ENCODE measurements at places on chromosomes 11 and 22.

GRCh38 chr11:106172386-106172991 lies 95.0 kb downstream of the AASDHPPT start:
- DNase-seq, result no peak

GRCh38 chr11:15851051-15851498 lies 505.3 kb downstream of the SOX6 start:
- no peak for DNase-seq

DNA sequence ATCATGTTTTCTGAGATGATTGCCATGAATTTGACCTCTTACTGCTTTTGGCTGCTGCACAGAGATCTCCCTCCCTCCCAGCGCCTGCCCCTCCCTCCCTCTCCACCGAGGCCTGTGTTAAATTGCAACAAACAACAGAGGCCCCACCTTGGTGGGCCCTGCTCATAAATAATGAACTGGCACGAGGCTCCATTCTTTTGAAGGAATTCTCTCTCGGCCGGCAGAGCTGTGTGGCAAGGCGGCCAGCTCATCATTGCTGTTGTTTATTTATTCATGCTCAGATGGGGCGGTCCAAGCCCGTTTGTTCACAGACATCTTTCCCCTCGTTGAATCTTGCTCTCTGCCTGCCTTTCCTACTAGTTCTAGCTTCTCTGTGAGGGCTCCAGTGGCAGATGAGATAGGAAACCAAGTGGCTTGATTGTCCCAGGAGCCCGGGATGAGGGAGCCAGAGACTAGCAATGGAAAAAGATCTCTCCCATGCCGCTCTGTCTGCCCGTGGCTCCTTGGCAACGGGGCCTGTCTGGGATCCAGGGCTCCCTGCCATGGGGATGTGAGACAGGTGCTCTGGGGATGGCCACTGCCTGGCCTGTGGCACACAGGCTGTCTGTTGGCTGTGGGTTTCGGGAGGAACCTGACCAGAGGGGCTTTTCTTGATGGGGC lies 192.6 kb downstream of the DSCAML1 start:
- no peak for DNase-seq

- DNase-seq, result no peak
These were observed 10.6 kb downstream of the RAB36 start for GRCh38 chr22:23155831-23156230.

- DNase-seq, result no peak
These were observed 226.6 kb downstream of the ST3GAL4 start for GRCh38 chr11:126581871-126582648.

- DNase-seq, result no peak
These were observed 76.0 kb upstream of the MTMR2 start for GRCh38 chr11:95999711-96000406.

GRCh38 chr11:128416976-128417375 lies 170.4 kb downstream of the ETS1 start:
- no peak for DNase-seq

GRCh38 chr11:71169313-71169712 lies 83.1 kb downstream of the SHANK2 start:
- DNase-seq, result no peak

DNA sequence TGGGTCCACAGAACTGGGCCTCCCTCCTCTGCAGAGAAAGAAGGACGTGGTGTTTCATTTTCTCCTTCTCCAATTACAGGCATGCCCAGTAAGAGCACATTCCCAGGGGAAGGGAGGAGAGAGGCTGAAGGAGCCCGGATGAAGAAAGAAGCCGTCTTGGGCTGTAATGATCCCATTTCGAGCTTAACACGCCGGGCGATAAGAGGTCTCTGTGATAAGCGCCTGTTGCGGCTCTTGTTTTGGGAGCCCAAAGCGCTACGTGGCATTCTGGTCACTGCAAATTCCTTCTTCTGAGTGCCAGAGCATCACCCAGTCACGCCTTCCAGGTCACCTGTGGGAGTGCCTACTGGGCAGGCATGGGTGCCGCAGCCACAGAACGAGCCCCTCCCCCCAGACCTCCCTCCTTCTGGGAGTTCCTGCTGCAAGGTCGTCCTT lies 57.5 kb downstream of the ANO1 start:
- no peak for DNase-seq

- no peak for DNase-seq
These were observed 118.1 kb downstream of the DBX1 start for GRCh38 chr11:20042045-20042639.

- DNase-seq, result no peak
These were observed 19.5 kb upstream of the NAV2 start for GRCh38 chr11:19693146-19693545.

DNA sequence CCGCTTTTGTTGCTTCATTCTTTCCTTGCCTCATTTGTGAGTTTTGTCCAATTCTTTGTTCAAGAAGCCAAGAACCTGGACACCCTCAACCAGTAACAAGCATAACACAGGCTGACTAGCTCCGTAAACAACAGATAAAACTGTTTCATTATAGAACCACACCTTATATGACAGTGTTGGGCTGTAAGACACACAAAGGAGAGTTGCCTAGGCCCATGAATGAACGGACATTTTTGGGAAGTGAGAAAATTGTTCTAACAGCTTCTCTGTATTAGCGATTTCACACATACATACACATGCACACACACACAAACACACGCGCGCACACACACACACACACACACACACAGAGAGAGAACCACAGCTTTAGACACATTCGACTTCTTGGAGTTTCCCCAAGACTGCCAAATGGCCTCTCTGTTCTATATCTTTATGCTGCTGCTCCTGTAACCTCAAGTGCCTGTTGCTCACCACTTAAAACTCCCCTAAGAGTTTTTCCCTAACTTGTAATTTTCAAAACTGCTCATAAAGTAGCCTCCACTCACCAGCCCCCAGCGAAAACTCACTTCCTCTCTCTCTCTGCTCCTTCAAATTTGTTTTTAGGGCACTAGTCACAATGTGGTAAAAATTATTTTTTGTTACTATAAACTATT lies 35.9 kb downstream of the CTSC start:
- DNase-seq, result peak; percentile 35

DNA sequence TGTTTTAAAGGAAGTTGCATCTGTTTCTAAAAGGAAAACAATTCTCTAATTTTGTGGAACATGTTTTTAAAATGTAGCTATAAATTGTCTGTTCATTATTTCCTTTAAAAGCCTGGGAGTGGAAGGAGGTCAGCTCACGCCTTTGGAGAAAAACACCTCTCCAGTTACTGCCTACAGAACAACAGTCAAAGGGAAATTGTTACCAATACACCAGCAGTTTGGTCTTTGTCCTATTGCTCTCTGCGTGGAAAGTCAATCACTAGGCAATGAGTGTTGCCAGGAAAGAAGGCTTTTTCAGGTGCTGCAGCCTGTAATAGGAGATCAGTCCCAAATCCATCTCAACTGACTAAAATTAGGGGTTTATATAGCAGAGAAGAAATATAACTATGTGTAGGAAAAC lies 22.2 kb downstream of the SVIP start:
- DNase-seq, result no peak

- DNase-seq, result no peak
These were observed 79.6 kb downstream of the EMSY start for GRCh38 chr11:76524461-76524860.

- no peak for DNase-seq
These were observed 727.1 kb downstream of the METTL15 start for GRCh38 chr11:28835317-28835716.

- no peak for DNase-seq
These were observed 4.0 kb downstream of the THAP12 start for GRCh38 chr11:76376746-76377558.

DNA sequence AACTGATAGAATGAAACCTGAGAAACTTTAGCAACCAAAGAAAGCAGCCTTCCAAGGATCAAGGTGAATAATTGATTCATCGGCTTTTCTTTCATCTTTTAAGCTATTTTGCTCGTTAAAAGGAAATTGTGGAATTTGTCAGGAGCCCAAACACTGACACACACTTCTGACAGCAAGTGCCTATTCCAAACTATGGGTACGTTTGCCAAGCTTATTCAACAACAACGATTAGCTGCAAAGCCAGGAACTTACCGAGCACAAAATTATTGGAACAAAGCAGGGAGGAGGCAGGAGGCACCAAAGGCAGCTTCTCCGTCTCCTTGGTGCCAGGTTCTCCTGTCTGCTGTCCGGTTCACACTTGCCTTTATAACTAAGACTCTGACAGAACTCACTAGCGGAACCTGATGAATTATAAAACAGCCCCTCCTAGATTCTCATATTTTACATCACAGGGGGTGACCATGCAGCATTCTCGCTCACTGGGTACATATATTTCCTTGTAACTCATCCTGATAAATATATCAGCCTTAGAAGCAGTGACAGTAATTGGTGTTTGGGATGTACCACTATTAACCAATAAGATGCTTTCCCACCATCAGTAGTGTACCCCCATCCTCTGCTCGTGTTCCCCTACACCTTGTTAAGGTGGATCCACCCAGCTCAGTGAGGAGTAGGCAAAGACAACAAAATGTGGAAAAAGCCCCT lies 395.9 kb upstream of the CCDC90B start:
- DNase-seq, result no peak

- DNase-seq, result no peak
These were observed 48.8 kb downstream of the ACAT1 start for GRCh38 chr11:108170184-108170583.

- DNase-seq, result peak; percentile 76
These were observed 15.8 kb downstream of the TMEM258 start for GRCh38 chr11:61776561-61777075.

- no peak for DNase-seq
These were observed 24.1 kb upstream of the SCN2B start for GRCh38 chr11:118200497-118200896.

DNA sequence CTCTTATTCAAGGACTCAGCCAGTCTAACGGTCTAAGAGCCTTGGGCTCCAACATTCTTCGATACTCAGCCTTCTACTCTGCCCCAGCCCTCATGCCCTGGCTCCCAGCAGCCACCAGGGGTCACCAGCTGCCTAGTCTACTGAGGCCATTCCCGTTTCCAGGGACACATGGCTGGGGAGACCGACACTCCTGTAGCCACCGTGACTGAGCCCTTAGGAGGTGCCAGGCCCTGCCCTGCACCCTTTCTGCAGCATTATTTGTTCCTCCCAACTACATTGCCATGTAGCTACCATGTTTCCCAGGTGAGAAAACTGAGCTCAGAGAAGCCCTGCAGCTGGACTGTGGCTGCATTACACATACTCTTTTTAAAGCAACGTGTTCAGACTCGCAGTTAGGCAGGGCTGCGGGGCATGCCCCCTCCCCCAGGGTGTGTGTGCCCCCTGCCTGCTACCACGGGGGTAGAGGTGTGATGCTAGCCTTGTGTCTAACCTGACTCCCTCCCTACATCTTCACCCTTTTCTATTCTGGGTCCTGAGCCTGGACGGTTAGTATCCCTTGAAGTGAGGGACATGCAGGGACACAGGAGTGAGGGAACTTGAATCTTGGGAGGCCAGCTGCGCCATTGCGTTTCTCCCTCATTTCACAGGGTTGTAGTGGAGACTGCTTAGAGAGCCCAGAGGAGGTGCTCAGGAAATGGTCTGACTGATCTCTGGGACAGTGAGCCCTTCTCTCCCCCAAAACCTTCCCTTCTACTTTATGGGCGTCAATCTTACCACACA lies 17.5 kb downstream of the ATG16L2 start:
- peak; percentile 52 for DNase-seq

- no peak for DNase-seq
These were observed 89.5 kb downstream of the GGTLC2 start for GRCh38 chr22:22733881-22734373.

DNA sequence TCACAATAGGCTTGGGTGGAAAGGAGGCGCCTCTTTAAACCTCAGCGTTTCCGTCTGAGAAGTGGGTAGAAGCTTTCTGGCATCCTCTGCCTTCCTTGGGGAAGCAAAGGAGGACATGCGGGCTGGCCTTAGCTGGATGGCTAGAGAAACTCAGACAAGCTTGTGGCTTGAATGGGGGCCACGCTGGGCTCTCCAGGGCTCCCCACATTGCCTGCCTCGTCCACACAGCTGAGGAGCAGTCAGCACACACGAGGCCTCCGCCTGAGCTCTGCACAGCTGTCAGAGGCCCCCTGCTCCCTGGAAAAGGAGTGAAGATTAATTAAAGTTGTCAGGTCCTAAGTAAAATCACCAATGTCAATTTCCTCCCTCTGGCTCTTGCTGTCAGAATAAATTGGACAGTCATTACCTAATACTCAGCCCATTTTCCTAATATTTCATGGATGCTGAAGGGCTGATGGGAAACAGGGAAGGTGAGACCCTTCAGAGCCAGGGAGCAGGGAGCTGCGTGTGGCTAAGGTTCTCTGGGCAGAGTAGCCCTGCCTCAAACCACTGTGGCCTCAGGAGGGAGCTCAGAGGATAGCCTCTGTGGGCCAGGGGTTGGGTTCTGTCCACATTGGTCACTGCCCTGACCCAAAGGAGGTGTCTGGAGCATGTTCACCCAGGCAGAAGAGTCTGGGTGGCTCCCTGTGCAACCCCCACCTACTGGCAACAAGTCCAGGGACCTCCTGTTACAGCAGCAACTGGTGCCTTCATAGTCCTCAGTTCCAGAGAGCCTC lies 118.3 kb upstream of the CD82 start:
- no peak for DNase-seq

DNA sequence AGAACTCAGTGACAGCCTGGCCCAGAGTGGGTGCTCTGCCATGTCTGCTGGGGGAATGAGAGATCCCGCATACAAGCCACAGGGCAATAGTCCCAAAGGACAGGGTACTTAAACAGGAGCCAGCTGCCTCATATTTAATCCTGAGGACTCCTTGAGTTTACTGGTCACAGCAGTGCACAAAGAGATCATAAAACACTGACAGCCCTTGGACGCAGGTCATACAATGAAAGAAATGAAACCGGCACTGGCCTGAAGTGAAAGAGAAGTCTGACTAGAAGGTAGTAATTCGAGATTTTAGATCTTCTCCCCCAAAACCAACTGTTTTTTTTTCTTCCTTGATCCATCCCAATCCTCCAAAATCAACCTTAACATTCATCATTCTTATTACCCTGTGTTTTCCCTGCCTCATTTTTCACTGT lies 299.8 kb upstream of the SYN3 start:
- DNase-seq, result no peak

DNA sequence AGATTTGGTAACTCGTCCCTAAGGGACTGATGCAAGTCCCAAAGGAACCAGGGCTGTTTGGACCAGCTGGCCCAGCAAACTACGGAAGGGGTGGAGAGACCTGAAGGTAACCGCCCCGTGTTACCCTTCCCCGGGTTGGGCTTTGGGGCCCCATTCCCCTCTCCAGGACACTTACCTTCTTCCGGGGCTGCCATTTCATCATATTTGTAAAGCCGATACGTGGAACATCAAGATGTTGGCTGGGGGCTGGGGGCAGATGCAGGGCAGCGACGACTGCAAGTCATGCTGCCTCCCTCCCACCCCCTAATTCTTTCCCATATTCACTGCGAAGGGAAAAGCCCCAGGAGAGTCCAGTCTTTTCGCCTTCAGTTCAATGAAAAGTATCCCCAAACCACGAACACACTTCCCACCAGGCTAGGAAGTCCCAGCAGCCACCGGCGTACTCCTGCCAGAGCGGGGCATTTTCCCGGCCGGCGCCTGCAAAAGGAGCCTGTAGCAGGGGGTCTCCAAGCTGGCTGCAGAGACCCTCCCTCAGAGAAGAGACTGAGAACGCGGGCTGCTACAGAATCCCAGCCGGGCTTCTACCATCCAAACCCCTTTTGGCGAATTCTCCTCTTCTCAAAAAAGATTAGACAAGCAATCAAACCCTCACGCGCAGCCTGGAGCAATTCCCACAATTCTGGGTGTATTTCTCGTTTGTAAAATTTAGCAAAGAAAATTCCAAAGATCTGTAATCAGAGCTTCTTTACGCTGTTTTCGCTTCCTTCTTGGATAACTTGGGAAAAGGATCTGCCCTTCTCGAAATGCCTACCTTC lies 236.7 kb downstream of the TTC28 start:
- DNase-seq, result no peak

- DNase-seq, result no peak
These were observed 22.5 kb upstream of the MPPED1 start for GRCh38 chr22:43389227-43389836.

- DNase-seq, result no peak
These were observed 22.2 kb upstream of the CTSD start for GRCh38 chr11:1785749-1786413.
